ENCODE measurements at places on chromosomes 11 and 22.

DNA sequence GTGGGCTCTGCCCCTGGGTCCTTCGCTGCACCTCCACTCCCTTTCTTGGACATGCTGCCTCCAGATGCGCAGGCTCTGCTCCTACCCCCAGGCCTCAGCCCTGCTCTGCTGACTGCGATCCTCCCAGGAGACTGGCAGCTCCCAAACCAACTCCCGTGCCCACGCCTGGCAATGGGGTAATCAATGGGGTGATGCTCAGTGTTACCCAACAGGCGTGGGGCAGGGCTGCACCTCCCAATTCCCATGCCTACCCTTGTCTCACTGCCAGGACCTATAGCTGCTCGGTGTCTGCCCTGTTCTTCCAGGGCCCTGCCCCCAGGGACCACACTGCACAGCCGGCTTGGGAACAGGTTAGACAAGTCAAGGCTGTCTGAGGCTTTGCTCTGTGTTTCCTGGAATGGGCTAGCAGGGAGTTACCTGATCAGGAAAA lies at the start of gene ALDH3B2:
TSS of gene ALDH3B2 (minus strand) at position 182 of the 430 bp plus-strand sequence. CDS start 7,688 bp downstream, outside the sequence.
- DNase-seq: no peak

DNA sequence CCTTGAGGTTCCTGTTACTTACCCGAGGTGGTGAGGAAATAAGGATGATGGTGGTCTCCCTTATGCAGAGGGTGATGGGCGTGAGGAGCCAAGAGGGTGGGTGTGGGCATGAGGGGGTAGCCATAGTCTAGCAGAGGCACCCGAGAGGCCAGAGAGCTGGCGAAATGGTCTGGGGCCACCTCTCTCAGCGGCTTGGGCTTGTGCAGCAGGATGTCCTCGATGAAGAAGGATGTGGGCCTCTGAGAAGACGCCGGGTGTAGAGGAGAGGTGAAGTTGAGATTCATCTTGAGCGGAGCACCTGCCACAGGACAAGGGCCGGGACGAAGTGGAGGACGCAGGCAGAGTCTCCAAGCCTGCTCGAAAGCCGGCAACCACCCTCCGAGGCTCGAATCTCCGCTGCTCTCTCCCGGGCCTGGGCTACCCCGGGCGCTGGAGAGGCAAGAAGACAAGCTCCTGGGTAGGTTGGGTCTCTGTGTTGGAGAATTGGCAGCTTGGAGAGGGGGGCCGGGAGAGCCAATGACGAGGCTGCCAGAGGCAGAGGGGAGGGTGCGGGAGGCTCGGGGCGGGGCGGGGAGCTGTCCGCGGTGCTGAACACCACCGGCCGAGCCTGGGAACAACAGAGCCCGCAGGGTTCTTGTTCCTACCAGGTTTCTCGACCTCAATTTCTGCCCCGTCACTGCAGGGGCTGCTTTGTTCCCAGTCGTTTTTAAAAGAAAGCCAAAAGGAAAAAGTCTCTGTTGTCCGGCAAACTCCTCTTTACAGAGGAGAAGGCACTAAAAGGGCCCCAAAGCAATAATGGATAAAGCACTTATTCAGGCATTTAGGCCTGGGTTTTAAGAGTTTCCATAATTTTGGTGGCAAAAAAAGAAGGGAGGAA lies at the start of gene BSX:
TSS of gene BSX (minus strand) at position 447 of the 877 bp plus-strand sequence. CDS start at position 284, 163 bp downstream.
- peak; percentile 38 for DNase-seq

DNA sequence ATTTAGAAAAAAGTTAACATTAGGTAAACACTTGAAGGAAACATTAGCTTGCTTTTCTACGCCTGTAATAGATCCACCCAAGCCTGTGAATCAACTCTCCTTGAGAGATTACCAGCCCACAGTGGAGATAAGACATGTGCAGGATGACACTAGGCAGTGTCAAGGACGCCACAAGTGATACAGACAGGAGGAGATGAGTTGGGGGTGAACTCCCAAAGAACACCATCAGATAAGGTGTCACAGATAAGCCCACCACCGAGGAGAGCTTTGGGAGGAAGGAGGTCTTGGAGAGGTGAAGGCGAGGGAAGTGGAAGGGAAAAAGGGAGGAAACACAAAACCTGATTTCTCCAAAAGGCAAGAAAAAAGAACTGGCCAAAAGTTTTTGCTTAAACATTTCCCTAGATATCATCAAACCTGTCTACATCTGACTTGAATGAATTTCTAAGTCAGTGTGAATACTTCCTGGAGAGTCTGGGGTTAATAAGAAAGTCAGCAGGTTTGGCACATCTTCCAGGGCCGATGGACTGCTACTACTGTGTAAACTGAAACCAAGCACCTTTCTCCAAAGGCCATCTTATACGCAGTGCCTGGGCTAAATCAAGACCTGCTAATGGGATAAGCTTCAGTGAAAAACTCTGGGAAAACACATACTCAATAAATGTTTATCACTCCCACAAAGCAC lies 15.5 kb downstream of the CLTCL1 start:
- DNase-seq: no peak

GRCh38 chr11:65165410-65166317 lies 4.4 kb upstream of the SPDYC start:
- no peak for DNase-seq

All from endothelial cell of umbilical vein (primary cell).